ENCODE measurements at places on chromosomes 12 and 14.
A peak's percentile ranks its signal among the peaks of the same experiment; 100 is the strongest.

DNA sequence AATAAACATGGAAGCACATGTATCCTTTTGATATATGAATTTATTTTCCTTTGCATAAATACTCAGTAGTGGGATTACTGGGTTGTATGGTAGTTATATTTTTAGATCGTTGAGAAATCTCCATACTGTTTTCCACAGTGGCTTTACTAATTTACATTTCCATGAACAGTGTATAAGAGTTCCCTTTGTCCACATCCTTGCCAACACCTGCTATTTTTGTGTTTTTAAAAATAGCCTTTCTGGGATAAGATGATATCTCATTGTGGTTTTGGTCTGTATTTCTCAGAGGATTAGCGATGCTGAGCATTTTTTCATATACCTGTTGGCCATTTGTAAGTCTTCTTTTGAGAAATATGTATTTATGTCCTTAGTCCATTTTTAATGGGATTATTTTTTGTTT is 329.2 kb upstream of the KITLG start:
- DNase-seq, result no peak

- DNase-seq, result peak; percentile 60
Measured at GRCh38 chr12:111451649-111452129, 46.0 kb downstream of the SH2B3 start.

GRCh38 chr12:3263939-3264922 is 187.1 kb downstream of the TSPAN9 start:
- DNase-seq, result peak; percentile 19

- no peak for DNase-seq
Measured at GRCh38 chr12:98002887-98003493, 512.4 kb upstream of the TMPO start.

GRCh38 chr14:23095196-23096108 is at the start of gene C14orf119:
C14orf119 (plus strand) TSS chr14:23095505; CDS start chr14:23097659, 2,154 bp downstream.
- no peak for DNase-seq

- no peak for DNase-seq
Measured at GRCh38 chr12:44847888-44848702, 28.0 kb downstream of the NELL2 start.

DNA sequence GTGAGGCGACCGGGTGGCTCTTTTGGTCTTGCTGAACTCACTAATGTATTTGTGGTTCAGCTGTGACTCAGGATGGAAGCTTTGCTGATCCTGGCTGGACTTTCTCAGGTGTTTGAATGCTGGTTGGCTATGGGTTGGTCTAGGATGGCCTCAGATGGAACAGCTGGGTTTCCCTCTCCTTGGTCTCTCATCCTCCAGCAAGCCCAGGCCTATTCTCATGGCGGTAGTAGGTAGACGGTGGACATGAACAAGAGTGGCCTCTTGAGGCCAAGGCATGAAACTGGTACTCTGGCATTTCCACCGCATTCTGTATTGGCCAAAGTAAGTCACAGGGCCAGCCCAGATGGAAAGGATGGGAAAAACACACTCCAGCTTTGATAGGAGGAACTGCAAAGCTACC is 11.8 kb upstream of the POLR3B start:
- peak; percentile 2 for DNase-seq

DNA sequence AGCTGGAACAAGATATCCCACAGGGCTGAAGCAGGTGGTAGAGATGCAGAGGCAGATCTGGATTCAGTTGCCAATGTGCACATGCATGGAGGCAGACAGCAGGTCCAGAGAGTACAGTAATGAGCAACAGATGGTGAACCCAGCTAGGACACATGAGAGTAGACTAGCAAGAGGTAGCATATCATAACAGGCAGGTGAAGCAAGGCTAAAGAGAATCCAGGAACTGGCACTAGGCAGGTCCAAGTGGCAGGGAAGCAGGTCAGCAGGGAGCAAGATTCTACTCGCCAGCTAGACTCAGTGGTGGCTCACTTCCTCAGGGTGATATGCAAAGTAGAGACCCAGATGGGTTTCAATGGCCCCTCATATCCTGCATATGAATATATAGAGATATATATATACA is 15.3 kb upstream of the MYF6 start:
- DNase-seq, result peak; percentile 71

- no peak for DNase-seq
Measured at GRCh38 chr12:234019-234418, 20.1 kb upstream of the SLC6A12 start.

DNA sequence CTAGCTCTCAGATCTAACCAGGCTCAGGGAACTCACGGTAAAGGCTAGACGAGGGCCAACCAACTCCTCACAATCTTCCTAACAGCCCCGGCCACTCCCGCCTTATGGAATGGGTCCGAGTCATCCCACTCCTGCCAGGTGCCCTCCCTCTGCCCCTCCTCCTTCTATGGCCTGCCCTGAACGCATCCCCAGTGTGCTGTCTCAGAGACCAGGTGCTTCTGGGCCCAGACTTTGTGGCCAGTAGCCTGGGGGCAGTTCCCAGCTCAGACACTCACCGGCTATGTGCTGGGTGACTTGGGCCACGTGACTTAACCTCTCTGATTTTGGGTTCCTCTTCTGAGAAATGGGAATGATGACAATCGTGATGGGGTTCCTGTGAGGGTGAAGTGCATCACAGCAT is 22.5 kb downstream of the PAPLN start:
- no peak for DNase-seq

DNA sequence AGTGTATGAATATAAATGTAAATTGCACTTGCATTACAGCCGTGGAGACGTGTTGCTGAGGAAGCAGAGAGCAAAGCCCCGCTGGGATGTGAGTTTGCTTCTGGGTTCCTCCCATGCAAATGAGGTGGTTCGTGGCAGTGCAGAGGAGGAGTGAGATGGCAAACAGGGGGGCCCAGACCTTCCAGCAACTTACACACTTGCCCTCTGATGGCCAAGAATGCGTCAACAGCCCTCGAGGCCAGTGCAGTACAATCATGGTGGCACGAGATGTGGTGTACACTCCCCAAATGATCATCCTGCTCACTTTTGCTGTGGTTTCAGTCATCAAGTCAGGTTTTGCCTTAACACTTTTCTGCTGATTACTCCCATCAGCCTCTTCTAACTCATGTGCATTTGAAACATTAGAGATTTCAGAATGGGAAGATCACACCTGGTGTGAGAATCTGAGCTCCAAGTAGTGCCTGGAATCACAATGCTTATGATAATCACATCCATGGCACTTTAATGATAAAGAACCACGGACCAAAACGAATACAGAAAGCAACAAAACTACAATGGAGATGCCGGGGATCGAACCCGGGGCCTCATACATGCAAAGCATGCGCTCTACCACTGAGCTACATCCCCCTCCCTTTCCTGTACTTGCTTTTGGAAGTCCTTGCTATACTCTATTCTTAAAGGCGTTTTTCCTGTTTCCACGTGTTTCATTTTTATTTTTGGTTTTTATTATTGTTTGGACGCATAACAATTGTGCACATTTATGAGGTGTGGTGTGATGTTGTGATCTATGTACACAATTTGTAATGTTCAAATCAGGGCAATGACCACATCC is 7.0 kb upstream of the UBC start:
- DNase-seq, result no peak

GRCh38 chr14:99055019-99055418 is 217.0 kb downstream of the BCL11B start:
- DNase-seq, result no peak

GRCh38 chr12:127230843-127231260 is 1036.1 kb upstream of the TMEM132C start:
- no peak for DNase-seq

DNA sequence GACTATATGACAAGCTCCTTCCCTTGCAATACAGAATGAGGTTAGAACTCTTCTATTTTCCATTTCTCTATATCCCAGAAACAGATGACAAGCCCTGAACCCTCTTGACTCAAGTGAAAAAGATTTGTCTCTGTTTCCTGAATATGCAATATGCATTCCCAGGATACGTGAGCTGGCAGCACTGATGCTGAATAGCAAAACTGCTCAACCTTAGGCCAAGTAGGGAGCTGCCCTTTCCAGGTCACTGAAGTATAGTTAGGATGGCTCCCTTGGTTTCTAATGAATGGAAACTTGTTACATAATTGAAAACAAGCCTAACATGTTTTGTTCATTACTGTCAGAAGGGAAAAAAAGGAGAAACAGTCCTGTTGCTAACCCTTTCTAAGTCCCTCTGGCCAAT is 47.9 kb upstream of the PLEKHG7 start:
- DNase-seq, result no peak

All from NCI-H1694 treated with DMSO at 0.1 percent for 48 hours (cell line).